ENCODE measurements at places on chromosomes 13 and 19. TPM values are rescaled to one million over a fixed set of nuclear protein-coding genes. Genes with fewer than 3 reads are reported as not detected.

The ZNF880 gene
- total RNA-seq = 9.0 TPM

The FFAR2 gene
- not detected for total RNA-seq

The C19orf85 gene
- total RNA-seq = not detected

The FAM216B gene
- total RNA-seq = not detected

The ZIC5 gene
- total RNA-seq = not detected

The SRRM5 gene
- 0.10 TPM for total RNA-seq

The TFDP1 gene
- 156 TPM for total RNA-seq

The C13orf42 gene
- total RNA-seq = not detected

The TEX26 gene
- total RNA-seq = not detected

The LENG9 gene
- total RNA-seq = 4.7 TPM

The BEST2 gene
- total RNA-seq = not detected

DNA sequence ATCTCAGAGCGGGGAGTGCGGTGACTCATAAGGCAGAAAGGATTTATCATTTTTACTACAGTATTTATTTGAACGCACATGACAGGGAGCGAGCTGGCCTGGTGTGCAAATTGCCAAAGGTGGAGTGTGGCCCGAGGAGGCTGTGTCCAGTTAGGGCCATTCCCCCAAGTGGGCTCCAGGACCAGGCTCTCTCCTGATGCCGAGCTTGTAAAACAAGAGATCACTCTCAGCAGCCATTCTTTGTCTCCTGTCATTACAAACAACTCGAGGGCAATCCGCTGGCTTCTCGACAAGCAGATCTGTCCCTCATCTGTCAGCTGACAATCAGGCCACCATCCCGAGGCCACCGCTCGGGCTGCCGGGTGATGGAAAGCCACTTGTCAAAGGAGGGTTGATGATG, 418.9 kb downstream of the ZNF536 start:
- H3K4me3 ChIP-seq = no peak overlapping the region
- no peaks in the 10 kb centered on the region for H3K4me1 ChIP-seq
- H3K27ac ChIP-seq = no peak overlapping the region
- H3K36me3 ChIP-seq = no peaks in the 10 kb centered on the region
- no peaks in the 10 kb centered on the region for H3K27me3 ChIP-seq

DNA sequence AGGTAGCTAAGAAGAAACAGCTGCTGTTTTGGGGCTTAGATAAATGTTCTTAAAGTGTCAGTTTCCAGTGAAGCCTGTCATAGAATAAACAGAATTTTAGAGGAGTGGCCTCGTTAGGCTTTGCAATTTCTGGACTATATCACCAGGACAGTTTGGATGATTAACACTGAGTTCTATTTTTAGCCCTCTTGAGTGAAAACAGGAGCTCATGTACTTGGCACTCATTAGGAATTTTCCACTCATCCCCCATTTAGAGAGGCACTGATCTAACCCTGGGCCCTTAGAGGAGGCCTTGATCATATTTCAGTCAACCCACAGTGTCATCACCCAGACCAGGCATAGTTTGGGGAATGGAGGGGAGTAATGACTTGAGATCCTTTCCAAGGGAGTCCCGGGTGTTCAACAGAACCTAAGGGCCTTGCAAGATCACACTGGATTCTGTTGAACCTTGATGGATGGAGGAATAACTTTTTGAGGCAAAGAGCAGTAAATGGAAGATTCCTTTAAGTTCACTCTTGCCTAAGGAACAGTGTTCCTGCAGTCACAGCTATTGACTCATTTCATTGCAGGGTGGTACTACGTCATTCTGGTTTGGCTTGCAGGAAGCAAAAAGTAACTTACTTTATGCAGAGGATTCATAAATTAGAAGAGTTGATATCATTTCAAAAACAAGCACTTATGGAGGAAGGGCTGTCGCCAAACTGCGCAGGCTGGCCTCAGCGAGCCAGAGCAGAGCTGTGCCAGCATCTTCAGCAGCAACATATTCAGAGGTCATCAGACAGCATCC, 160.2 kb downstream of the SLC7A1 start:
- H3K36me3 ChIP-seq = no peaks in the 10 kb centered on the region
- DNase-seq = peak; percentile 84
- peaks cover 46% of the 10 kb centered on the region for H3K4me1 ChIP-seq
- H3K27me3 ChIP-seq = peaks cover 13% of the 10 kb centered on the region
- H3K27ac ChIP-seq = peak overlapping the region; percentile 96
- peak overlapping the region; percentile 77 for H3K4me3 ChIP-seq

DNA sequence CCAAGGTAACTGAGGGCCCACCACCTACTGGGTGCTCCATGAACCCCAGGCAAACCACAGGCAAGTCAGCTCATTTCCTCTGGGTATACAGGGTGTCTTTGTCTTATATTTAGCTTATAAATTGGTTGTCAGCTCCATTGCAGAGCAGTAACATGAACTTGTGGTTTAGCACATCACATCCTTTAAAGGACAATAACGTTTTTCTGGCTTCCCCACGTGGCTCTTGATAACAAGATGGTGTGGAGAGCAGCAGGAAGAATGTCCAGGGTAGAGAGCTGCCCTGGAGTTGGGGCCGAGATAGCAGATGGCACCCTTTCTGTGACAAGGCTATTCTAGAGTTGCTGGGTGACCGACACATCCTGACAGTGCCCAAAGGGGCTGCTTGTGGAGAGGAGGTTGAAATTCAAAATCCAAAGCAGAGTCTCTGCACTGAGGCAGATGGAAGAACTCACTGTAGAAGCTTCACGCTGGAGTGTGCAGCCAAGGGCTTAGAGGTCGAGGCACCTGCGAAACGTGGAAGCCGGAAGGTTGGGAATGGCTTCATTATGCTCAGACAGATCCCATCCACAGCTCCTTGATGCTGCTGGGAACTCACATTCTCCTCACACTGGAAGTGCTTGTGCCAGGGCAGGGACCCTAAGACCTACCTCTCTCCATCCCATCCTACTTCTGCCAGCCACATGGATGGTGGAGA, 133.0 kb upstream of the FRY start:
- peaks cover 7% of the 10 kb centered on the region for H3K4me1 ChIP-seq
- H3K36me3 ChIP-seq = no peaks in the 10 kb centered on the region
- H3K27ac ChIP-seq = no peak overlapping the region
- no peak overlapping the region for H3K4me3 ChIP-seq
- no peak for DNase-seq
- peaks cover 8% of the 10 kb centered on the region for H3K27me3 ChIP-seq

GRCh38 chr13:98476538-98476966, 100.4 kb downstream of the STK24 start:
- peaks cover 40% of the 10 kb centered on the region for H3K36me3 ChIP-seq
- H3K27me3 ChIP-seq = no peaks in the 10 kb centered on the region
- H3K4me1 ChIP-seq = peaks cover 53% of the 10 kb centered on the region
- H3K4me3 ChIP-seq = peak overlapping the region; percentile 65

DNA sequence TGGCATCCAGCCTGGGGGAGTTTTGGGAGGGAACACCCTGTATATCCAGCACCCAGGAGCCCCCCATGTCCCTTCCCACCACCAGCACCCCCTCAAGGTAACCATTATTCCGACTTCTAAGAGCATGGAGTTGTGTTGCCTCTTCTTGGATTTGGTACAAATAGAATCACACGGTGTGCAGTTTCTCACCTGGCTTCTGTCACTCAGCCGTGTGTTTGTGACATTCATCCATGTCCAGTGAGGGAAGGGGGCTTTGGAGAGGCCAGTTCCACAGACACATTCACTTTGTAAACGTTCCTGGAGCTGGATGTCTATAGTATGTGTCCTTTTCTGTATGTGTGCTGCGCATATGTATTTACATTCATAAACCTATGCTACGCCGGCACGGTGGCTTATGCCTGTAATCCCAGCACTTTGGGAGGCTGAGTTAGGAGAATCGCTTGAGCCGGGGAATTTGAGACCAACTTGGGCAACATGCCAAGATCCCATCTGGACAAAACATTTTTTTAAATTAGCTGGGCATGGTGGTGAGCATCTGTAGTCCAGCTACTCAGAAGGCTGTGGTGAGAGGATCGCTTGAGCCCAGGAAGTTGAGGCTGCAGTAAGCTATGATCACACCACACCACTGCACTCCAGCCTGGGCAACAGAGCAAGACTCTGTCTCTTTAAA, 36.6 kb downstream of the MYH14 start:
- no peak overlapping the region for H3K27ac ChIP-seq
- no peaks in the 10 kb centered on the region for H3K36me3 ChIP-seq
- no peak for DNase-seq
- no peak overlapping the region for H3K4me3 ChIP-seq
- peaks cover 10% of the 10 kb centered on the region for H3K27me3 ChIP-seq

- no peak overlapping the region for H3K4me3 ChIP-seq
- no peak for DNase-seq
- no peaks in the 10 kb centered on the region for H3K36me3 ChIP-seq
- 0 out of 2 replicates have a peak overlapping the region, but pooled peaks have one; percentile 5 for H3K27ac ChIP-seq
These were observed 97.5 kb downstream of the MAB21L1 start for GRCh38 chr13:35378939-35379338.

- H3K4me3 ChIP-seq = no peak overlapping the region
- DNase-seq = no peak
- no peak overlapping the region for H3K27ac ChIP-seq
- no peaks in the 10 kb centered on the region for H3K27me3 ChIP-seq
- H3K4me1 ChIP-seq = peaks cover 15% of the 10 kb centered on the region
These were observed 29.8 kb upstream of the ZNF675 start for GRCh38 chr19:23716792-23717191.

DNA sequence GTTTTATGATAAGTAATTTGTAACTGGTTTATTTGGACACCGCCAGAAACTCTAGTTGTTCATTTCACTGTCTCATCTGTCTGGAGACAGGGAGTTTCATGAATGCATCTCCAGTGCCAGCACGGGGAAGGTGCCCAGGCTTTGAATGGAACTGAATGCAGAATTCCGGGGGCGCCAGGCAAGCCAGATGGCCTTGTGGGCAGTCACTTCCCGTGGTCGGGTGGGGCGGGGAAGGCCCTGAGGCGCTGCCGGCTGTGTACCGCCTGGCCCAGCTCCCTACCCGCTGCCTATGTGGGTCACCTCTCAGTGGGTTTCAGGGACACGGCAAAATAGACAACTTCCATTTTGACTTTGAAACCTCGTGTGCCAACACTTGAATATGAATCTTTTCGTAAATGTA, 28.8 kb upstream of the MCF2L start:
- no peak overlapping the region for H3K4me3 ChIP-seq
- H3K36me3 ChIP-seq = no peaks in the 10 kb centered on the region

DNA sequence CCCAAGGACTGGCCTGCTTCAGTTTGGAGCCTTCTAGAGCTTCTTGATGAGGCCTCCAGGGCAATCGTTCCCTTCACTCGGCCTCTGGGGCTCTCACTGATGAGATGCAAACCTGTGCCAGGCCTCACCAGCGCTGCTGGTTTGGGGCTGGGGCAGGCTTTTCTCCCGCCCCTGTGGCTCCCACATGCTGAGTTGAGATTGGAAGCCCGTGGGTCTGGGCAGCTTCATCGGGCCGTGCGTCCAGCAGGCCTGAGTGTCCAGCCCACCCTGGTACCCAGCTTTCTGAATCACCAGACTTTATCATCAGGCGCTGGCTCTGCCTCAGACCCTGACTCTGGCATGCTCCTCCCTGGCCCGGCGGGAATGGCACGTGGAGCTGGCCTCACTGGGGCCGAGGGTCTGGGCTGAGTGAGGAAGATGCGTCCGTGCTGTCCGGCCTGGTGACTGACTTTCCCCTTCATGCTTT, 4.3 kb downstream of the CALM3 start:
- no peak overlapping the region for H3K27ac ChIP-seq
- DNase-seq = no peak
- peaks cover 5% of the 10 kb centered on the region for H3K27me3 ChIP-seq
- peaks cover 28% of the 10 kb centered on the region for H3K4me1 ChIP-seq
- H3K4me3 ChIP-seq = no peak overlapping the region

All from HFFc6 (cell line).